ENCODE measurements at places on chromosomes 16 and 17. TPM values are rescaled to one million over a fixed set of nuclear protein-coding genes. Genes with fewer than 3 reads are reported as not detected.

GRCh38 chr17:38561416-38562214, 44.1 kb downstream of the SRCIN1 start:
- no peaks in the 10 kb centered on the region for H3K36me3 ChIP-seq
- no peak overlapping the region for H3K27ac ChIP-seq
- no peak overlapping the region for H3K4me3 ChIP-seq
- H3K4me1 ChIP-seq, result peaks cover 13% of the 10 kb centered on the region
- DNase-seq, result no peak

- H3K27me3 ChIP-seq, result no peaks in the 10 kb centered on the region
- no peak overlapping the region for H3K4me3 ChIP-seq
- no peaks in the 10 kb centered on the region for H3K36me3 ChIP-seq
- DNase-seq, result no peak
- H3K27ac ChIP-seq, result no peak overlapping the region
- H3K4me1 ChIP-seq, result no peaks in the 10 kb centered on the region
These were observed 33.6 kb upstream of the CCR7 start for GRCh38 chr17:40598619-40599467.

GRCh38 chr17:17440010-17440843, 36.6 kb upstream of the MED9 start:
- no peaks in the 10 kb centered on the region for H3K27me3 ChIP-seq
- H3K4me3 ChIP-seq, result no peak overlapping the region
- H3K4me1 ChIP-seq, result peaks cover 30% of the 10 kb centered on the region
- peak; percentile 78 for DNase-seq
- no peaks in the 10 kb centered on the region for H3K36me3 ChIP-seq
- no peak overlapping the region for H3K27ac ChIP-seq

- H3K4me1 ChIP-seq, result no peaks in the 10 kb centered on the region
- no peaks in the 10 kb centered on the region for H3K27me3 ChIP-seq
- no peak for DNase-seq
- no peaks in the 10 kb centered on the region for H3K36me3 ChIP-seq
- no peak overlapping the region for H3K4me3 ChIP-seq
These were observed 963.6 kb upstream of the GOT2 start for GRCh38 chr16:59697761-59698160.

- DNase-seq, result peak; percentile 51
- no peaks in the 10 kb centered on the region for H3K36me3 ChIP-seq
- H3K4me1 ChIP-seq, result no peaks in the 10 kb centered on the region
- no peak overlapping the region for H3K27ac ChIP-seq
- peaks cover 15% of the 10 kb centered on the region for H3K27me3 ChIP-seq
These were observed 51.1 kb upstream of the MYH2 start for GRCh38 chr17:10600571-10600970.

DNA sequence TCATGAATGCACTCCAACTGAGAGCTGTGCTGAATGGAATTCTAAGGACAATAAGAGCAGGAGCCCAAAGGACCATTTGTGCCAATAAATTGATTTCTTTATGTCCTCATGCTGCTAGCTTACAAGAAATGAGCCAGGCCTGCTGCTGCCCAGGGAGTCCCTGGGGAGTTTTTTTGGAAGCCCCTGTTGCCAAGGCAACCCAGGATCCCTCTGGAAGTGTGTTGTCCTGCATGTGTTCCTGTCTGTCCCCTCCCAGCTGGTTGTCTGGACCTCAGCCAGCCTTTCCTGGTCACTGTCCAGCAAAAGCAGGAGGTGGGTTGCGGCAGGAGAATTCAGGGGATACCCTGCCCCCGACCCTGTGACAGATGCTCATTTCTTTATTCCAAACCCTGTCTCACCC, 51.0 kb upstream of the GPRC5B start:
- peaks cover 5% of the 10 kb centered on the region for H3K27me3 ChIP-seq
- H3K4me1 ChIP-seq, result no peaks in the 10 kb centered on the region
- no peak for DNase-seq
- H3K27ac ChIP-seq, result no peak overlapping the region

GRCh38 chr16:50301626-50302471, 35.5 kb downstream of the ADCY7 start:
- H3K27me3 ChIP-seq, result no peaks in the 10 kb centered on the region
- no peaks in the 10 kb centered on the region for H3K36me3 ChIP-seq
- H3K4me3 ChIP-seq, result no peak overlapping the region
- H3K4me1 ChIP-seq, result no peaks in the 10 kb centered on the region
- H3K27ac ChIP-seq, result no peak overlapping the region
- no peak for DNase-seq

- no peak overlapping the region for H3K4me3 ChIP-seq
- no peak overlapping the region for H3K27ac ChIP-seq
- no peaks in the 10 kb centered on the region for H3K4me1 ChIP-seq
These were observed 12.9 kb upstream of the SLC39A11 start for GRCh38 chr17:73105431-73105830.

GRCh38 chr16:522320-523096, 5.0 kb upstream of the CAPN15 start:
- H3K4me3 ChIP-seq, result no peak overlapping the region
- DNase-seq, result no peak
- no peak overlapping the region for H3K27ac ChIP-seq

- peaks cover 64% of the 10 kb centered on the region for H3K4me1 ChIP-seq
- peak; percentile 75 for DNase-seq
- peak overlapping the region; percentile 41 for H3K27ac ChIP-seq
- H3K36me3 ChIP-seq, result no peaks in the 10 kb centered on the region
- no peak overlapping the region for H3K4me3 ChIP-seq
These were observed 10.0 kb downstream of the BAIAP2 start for GRCh38 chr17:81044764-81045589.

- H3K4me1 ChIP-seq, result peaks cover 3% of the 10 kb centered on the region
- H3K27ac ChIP-seq, result no peak overlapping the region
- no peaks in the 10 kb centered on the region for H3K36me3 ChIP-seq
- peak overlapping the region; percentile 74 for H3K4me3 ChIP-seq
- DNase-seq, result no peak
These were observed 40.2 kb downstream of the C16orf87 start for GRCh38 chr16:46790599-46791270.

DNA sequence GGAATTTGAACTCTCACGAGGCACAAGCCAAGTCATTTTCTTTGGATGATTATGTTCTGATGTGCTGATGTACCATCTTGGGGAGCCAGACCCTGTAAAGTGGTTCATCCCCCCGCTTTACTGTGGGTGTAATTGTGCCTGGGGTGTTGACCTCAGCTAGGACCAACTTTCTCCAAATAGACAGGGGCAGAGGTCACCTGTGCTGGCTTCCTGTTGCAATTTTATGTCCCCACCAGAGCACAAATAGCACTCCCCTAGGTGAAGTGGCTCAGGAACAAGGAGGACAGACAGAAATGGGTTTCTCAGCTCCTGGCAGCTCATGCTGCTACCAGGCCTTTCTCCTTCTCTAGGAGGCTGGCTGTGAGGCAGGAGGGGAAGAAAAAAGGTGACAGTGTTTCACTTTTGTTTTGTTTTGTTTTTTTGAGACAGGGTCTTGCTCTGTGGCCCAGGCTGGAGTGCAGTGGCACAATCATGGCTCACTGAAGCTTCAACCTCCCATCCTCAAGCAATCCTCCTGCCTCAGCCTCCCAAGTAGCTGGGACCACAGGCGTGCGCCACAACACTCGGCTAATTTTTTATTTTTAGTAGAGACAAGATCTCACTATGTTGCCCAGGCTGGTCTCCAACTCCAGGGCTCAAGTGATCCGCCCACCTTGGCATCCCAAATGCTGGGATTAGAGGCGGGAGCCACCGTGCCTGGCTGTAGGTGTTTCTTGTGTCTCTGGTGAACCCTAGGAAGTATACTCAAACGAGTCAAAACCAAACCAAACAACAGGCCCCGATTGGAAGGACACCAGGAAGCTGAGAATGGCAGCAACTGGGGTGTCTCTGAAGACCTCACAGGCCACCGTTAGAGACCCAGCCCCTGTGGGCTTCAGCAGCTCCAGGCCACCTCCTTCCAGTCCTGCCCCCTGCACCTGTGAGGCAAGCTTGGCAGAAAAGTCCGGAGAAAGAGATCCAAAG, 32.5 kb upstream of the WFIKKN2 start:
- no peak overlapping the region for H3K4me3 ChIP-seq
- no peaks in the 10 kb centered on the region for H3K36me3 ChIP-seq
- no peaks in the 10 kb centered on the region for H3K27me3 ChIP-seq
- H3K27ac ChIP-seq, result no peak overlapping the region
- no peaks in the 10 kb centered on the region for H3K4me1 ChIP-seq

DNA sequence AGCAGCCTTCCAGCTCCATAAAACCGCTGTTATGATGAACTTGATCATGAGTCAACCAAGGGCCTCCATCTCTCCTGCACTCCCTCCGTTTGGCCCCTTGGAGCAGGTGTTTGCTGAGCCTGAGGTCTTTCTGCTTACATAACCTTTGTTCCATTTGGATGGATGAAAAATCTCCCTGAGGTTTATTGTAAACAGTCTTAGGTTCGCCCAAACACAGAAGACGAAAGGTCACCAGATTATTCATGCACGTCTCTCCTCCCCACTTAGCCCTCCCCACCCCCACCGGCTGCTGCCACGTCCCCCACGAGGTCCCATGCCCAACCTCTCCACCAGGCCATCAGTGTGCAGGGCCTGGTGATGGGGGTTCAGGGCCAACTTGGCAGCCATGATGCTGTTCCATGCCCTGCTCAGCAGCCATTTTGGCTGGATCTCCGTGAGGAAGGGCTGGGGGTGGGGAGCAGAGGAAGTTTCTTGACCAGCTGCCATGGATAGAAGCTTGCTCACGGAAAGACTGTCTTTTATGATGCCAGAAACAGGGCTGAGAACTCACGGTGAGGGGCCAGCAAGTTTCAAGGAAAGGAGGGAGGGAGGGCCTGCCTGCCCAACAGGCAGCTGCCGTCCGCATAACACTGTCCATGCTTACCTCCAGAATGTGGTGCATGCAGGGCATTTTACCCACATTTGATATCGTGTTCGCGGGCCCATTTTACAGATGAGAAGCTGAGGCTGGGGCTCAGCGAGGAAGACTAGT, 47.8 kb upstream of the FOXF1 start:
- no peaks in the 10 kb centered on the region for H3K4me1 ChIP-seq
- DNase-seq, result no peak
- no peak overlapping the region for H3K4me3 ChIP-seq
- H3K27ac ChIP-seq, result no peak overlapping the region

- DNase-seq, result no peak
- no peak overlapping the region for H3K27ac ChIP-seq
These were observed 140.7 kb downstream of the KATNIP start for GRCh38 chr16:27690608-27691007.

GRCh38 chr16:21989133-21989532, 11.8 kb downstream of the PDZD9 start:
- peak overlapping the region; percentile 27 for H3K27ac ChIP-seq
- no peak overlapping the region for H3K4me3 ChIP-seq
- DNase-seq, result no peak
- peaks cover 21% of the 10 kb centered on the region for H3K4me1 ChIP-seq

GRCh38 chr17:82876602-82877379, 37.0 kb upstream of the ZNF750 start:
- H3K27me3 ChIP-seq, result no peaks in the 10 kb centered on the region
- no peak overlapping the region for H3K4me3 ChIP-seq
- H3K27ac ChIP-seq, result peak overlapping the region; percentile 54
- peak; percentile 55 for DNase-seq
- H3K4me1 ChIP-seq, result peaks cover 27% of the 10 kb centered on the region
- no peaks in the 10 kb centered on the region for H3K36me3 ChIP-seq

GRCh38 chr16:29012913-29013553, 28.2 kb downstream of the LAT start:
- H3K4me3 ChIP-seq, result no peak overlapping the region
- no peak overlapping the region for H3K27ac ChIP-seq
- H3K4me1 ChIP-seq, result no peaks in the 10 kb centered on the region
- no peaks in the 10 kb centered on the region for H3K36me3 ChIP-seq
- no peaks in the 10 kb centered on the region for H3K27me3 ChIP-seq

DNA sequence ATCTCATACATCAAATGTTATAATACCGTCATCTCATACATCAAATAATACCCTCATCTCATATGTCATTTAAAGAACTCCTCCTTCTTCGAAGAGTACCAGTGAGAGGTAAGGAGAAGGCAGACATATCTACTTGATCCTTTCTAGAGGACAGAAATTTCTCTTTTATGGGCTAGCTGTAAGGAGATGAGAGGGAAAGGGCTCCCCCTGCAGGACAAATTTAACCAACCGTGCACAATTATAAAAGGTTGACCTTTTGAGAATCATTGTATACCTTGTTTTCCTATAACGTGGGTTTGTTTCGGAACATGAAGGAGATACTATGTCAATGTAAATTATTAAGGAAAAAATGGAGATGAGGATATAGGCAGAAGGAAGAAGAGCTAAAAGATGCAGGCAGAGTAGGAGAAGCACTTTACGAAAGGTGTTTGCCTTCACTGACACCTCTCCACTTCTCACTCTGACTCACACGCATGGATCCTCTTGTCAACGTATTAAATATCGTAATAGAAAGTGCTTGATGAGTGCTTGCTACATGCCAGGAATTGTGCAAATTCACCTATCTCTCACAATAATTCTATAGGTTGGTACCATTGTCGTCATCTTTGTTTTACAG, 465.9 kb upstream of the ERCC4 start:
- DNase-seq, result peak; percentile 31
- H3K36me3 ChIP-seq, result no peaks in the 10 kb centered on the region
- no peak overlapping the region for H3K4me3 ChIP-seq

GRCh38 chr16:28900601-28901000, 22.3 kb downstream of the ATP2A1 start:
- no peaks in the 10 kb centered on the region for H3K4me1 ChIP-seq
- H3K36me3 ChIP-seq, result no peaks in the 10 kb centered on the region
- DNase-seq, result no peak
- no peaks in the 10 kb centered on the region for H3K27me3 ChIP-seq
- no peak overlapping the region for H3K4me3 ChIP-seq
- H3K27ac ChIP-seq, result no peak overlapping the region

DNA sequence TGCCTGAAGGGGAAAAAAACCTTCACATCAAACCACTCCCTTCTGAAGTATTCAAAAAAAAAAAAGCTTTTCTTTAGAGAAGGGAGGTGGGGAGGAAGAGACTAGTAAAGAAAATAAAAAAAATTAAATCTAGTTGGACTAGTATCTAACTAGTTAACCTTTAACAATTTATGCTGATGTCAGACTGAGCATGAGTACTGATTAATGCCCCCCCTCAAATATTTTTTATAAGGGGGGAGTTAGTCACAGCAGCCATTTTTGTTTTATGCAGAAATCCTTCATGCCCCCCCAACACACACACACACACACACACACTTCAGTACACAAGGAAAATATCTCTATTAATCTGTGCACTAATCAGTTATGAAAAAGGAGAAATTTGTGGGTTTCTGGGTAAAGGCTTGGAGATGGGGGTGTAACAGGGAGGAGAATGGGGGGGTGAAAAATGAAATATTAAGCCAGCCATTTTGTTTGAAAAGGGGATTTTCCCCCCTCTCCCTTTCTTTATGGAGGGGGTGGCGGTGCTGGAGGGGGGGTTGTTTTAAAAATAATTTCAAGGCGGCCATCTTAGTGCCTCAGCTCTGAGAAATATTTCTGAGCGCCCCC, 4.7 kb upstream of the CHD3 start:
- peak overlapping the region; percentile 15 for H3K27ac ChIP-seq
- no peaks in the 10 kb centered on the region for H3K36me3 ChIP-seq
- no peaks in the 10 kb centered on the region for H3K27me3 ChIP-seq
- peak overlapping the region; percentile 53 for H3K4me3 ChIP-seq
- peaks cover 20% of the 10 kb centered on the region for H3K4me1 ChIP-seq

The CSH1 gene
- total RNA-seq, result not detected

The CCL7 gene
- total RNA-seq, result not detected

The XAF1 gene
- not detected for total RNA-seq

The ACSM2A gene
- not detected for total RNA-seq

The KRTAP4-4 gene
- not detected for total RNA-seq

The PTX4 gene
- 0.40 TPM for total RNA-seq

The MYH1 gene
- total RNA-seq, result not detected
